Nephron progenitor cell (in vitro differentiated cells): ENCODE measurements at places on chromosomes 3 and 15.
A peak's percentile ranks its signal among the peaks of the same experiment; 100 is the strongest.

- H3K4me3 ChIP-seq, result no peak overlapping the region
- peak overlapping the region; percentile 48 for H3K27ac ChIP-seq
- no peaks in the 10 kb centered on the region for H3K36me3 ChIP-seq
- H3K27me3 ChIP-seq, result peaks cover 7% of the 10 kb centered on the region
- no peak for DNase-seq
- peaks cover 5% of the 10 kb centered on the region for H3K4me1 ChIP-seq
These were observed 5.3 kb downstream of the KNG1 start for GRCh38 chr3:186722457-186722856.

GRCh38 chr3:188944108-188944507 is 227.7 kb upstream of the TPRG1 start:
- peaks cover 10% of the 10 kb centered on the region for H3K27me3 ChIP-seq
- DNase-seq, result no peak
- no peak overlapping the region for H3K27ac ChIP-seq

GRCh38 chr3:151275091-151275490 is 3.3 kb downstream of the P2RY14 start:
- H3K4me3 ChIP-seq, result no peak overlapping the region
- no peaks in the 10 kb centered on the region for H3K27me3 ChIP-seq
- H3K27ac ChIP-seq, result no peak overlapping the region
- peaks cover 20% of the 10 kb centered on the region for H3K4me1 ChIP-seq
- peaks cover 4% of the 10 kb centered on the region for H3K36me3 ChIP-seq

GRCh38 chr3:13879946-13880810 is at the start of gene WNT7A:
TSS of gene WNT7A (minus strand) at chr3:13880071. CDS start at chr3:13879816, 255 bp downstream.
- H3K4me3 ChIP-seq, result peak within 1 kb of the TSS; percentile 69
- H3K4me1 ChIP-seq, result no peaks in the 10 kb centered on the region
- DNase-seq, result peak; percentile 80
- H3K27me3 ChIP-seq, result peaks cover 95% of the 10 kb centered on the region
- no peaks in the 10 kb centered on the region for H3K36me3 ChIP-seq
- H3K27ac ChIP-seq, result no peak within 1 kb of the TSS

DNA sequence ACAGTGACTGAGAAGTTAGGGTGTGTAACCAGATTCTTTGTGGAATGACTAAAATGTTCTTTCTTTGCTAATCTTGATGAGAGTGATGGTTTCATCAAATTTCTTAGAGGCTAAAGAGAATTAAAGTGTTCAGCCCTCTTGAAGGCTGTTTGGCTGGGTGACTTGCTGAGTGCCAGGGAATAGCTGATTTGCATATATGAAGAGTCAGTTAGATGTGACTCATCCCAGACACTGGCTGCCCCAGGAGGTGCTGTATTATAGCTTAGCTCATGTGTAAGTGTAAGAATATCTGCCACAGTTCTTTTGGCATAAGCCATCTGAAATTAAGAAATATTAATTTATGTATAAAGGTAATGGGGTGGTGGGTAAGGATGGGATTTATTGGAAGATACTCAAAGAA is 535.1 kb downstream of the NLGN1 start:
- peaks cover 21% of the 10 kb centered on the region for H3K4me1 ChIP-seq
- no peak for DNase-seq
- no peak overlapping the region for H3K4me3 ChIP-seq
- peak overlapping the region; percentile 1 for H3K27ac ChIP-seq
- no peaks in the 10 kb centered on the region for H3K36me3 ChIP-seq

DNA sequence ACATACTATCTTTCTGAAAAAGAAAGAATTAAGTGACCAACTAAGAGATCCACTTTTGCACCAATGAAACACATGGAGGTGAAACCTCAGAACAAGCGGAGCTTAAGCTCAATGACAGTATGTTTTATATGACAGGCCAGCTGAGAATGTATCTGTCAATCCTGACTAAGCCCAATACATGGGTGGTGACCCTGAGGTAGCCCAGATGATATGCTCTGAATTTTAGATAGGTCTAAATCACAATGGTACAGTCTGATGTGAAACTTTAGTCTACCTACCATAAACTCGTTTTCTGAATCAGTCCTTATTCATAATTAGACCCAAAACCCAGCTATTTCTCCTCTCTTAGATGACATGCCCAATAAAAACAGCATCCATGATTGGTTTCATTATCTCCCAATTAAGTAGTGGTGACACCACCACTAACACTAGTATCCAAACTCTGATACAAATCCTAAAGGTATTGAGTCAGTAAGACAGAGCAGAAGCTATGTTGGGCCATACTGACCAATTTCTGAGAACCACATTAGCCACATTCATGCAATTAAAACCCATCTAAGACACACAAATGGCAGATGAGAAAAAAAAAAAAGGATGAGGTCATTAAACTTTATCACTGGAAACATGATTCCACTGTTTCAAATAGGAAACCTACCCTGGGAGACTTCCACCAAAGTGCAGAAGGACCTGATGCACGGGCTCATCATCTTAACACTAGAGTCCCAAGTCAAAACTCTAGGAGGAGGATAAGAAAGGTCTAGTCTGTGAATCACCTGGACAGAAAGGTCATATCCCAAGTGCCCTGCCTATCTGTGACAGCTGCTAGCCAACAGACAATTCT is 20.6 kb downstream of the CMTM6 start:
- H3K4me1 ChIP-seq, result peaks cover 15% of the 10 kb centered on the region
- no peak for DNase-seq
- H3K27me3 ChIP-seq, result no peaks in the 10 kb centered on the region
- H3K36me3 ChIP-seq, result peaks cover 81% of the 10 kb centered on the region
- H3K27ac ChIP-seq, result no peak overlapping the region

DNA sequence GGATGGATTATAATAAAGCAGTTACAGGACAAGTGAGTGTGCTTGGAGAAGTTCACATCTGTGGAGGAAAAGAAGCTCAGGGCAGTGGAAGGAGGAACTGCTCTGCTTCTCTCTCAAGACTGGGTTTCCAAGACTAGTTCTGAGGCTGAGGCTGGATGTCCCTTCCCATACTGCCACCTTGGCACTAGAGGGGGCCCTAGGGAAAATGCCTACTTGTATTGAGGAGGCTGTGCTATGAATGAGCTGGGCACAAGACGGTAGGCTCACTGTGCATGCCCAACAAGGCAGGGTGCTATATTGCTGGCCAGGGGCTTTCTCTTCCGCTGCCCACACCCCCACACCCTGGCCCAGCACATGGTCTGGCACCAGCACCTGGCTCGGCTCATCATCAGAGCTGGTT is 65.2 kb downstream of the SLCO2A1 start:
- H3K27ac ChIP-seq, result no peak overlapping the region
- H3K27me3 ChIP-seq, result no peaks in the 10 kb centered on the region
- peaks cover 26% of the 10 kb centered on the region for H3K4me1 ChIP-seq
- DNase-seq, result no peak

GRCh38 chr15:61133361-61133760 is 95.7 kb downstream of the RORA start:
- peaks cover 37% of the 10 kb centered on the region for H3K4me1 ChIP-seq
- no peak for DNase-seq
- H3K36me3 ChIP-seq, result peaks cover 29% of the 10 kb centered on the region
- no peak overlapping the region for H3K4me3 ChIP-seq
- H3K27ac ChIP-seq, result peak overlapping the region; percentile 70

- H3K4me3 ChIP-seq, result no peak overlapping the region
- H3K27ac ChIP-seq, result no peak overlapping the region
- DNase-seq, result no peak
These were observed 62.9 kb upstream of the FSIP1 start for GRCh38 chr15:39845582-39845981.

DNA sequence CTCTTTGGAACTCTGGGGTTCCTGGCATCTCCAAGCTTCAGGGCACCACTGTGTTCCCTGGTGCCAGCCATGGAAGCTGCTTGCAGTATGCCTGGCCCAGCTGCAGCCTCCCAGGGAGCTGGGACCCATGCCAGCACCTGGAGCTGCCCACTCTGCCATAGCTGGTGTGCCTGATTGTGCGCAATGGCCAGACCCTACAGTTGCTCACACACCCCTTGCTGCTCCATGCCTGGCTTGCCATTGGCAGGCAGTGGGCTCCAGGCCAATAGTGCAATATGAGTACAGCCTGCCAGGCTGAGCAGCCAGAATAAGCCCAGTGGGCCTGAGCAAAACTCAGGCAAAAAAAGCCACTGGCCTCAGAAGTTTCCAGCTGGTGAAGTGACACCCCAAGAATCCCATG is 43.8 kb upstream of the LRRFIP2 start:
- peaks cover 47% of the 10 kb centered on the region for H3K4me1 ChIP-seq
- no peak overlapping the region for H3K27ac ChIP-seq
- H3K27me3 ChIP-seq, result peaks cover 5% of the 10 kb centered on the region

GRCh38 chr3:32606960-32607359 is 36.3 kb upstream of the DYNC1LI1 start:
- H3K27me3 ChIP-seq, result peaks cover 8% of the 10 kb centered on the region
- peaks cover 7% of the 10 kb centered on the region for H3K4me1 ChIP-seq
- H3K27ac ChIP-seq, result no peak overlapping the region
- H3K36me3 ChIP-seq, result no peaks in the 10 kb centered on the region

DNA sequence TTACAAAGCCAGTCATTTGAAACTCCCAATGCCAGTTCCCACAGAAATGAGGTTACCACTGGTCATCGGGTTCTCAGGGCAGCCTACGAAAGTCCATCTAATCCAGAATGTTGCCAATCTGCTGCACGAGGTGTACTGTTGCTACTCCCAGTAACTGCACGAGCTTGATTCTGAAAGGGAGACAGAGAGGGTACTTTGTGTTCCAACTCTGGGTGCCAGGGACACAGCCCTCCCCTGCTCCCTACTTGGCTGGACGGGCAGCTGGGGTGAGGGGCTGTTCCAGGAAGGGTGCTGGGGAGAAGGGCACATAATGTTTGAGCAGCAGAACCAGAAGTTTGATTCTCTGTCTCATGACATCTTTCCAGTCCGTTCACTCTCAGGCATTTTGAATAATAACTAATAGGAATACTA is 27.1 kb upstream of the OSBPL11 start:
- peaks cover 9% of the 10 kb centered on the region for H3K4me1 ChIP-seq
- H3K36me3 ChIP-seq, result no peaks in the 10 kb centered on the region
- peak overlapping the region; percentile 32 for H3K27ac ChIP-seq
- peaks cover 16% of the 10 kb centered on the region for H3K27me3 ChIP-seq
- H3K4me3 ChIP-seq, result no peak overlapping the region

- H3K27me3 ChIP-seq, result peaks cover 12% of the 10 kb centered on the region
- no peak overlapping the region for H3K27ac ChIP-seq
- H3K4me1 ChIP-seq, result peaks cover 12% of the 10 kb centered on the region
These were observed 18.0 kb downstream of the SLC6A1 start for GRCh38 chr3:11010426-11011165.
